Esophagus squamous epithelium (tissue), 5 donors: ENCODE measurements at places on chromosomes 7 and 10.

DNA sequence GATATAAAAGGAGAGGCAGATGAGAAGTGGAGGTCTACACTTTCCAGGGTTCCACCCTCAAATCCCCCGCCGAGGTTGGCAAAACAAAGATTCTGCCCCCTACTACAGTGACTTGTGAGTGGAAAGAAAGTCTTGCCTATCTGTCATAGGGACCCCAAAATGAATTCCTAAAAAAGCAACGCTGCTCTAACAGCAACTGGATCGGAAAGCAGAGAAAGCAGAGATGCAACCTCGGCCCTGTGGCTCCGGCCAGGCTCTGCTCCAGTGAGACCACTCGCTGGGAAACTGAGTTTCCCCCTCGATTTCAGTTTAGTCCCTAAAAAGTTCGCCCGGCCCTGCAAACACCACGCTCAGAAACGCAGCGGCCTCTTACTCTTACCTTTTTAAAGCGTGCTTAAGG is 297.9 kb upstream of the NFE2L3 start:
- no peak for DNase-seq

DNA sequence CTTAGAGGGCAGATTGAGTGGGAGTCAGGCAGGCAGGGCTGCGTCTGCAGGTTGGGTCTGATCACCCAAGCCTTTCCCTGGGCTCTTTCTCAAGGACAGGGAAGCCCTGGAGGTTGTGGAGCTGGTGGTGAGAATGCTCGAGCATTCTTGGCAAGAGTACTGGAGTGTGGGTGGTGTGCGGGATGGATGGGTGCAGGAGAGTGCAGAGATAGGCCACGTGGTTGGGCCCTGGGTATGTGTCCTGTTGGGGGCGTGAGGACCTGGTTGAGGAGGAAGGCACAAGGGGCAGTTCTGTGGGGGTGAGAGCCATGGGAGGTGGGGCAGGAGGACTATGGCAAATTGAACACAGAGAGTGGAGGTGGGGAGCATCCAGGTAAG is 135.9 kb downstream of the PTPN20 start:
- DNase-seq: no peak

DNA sequence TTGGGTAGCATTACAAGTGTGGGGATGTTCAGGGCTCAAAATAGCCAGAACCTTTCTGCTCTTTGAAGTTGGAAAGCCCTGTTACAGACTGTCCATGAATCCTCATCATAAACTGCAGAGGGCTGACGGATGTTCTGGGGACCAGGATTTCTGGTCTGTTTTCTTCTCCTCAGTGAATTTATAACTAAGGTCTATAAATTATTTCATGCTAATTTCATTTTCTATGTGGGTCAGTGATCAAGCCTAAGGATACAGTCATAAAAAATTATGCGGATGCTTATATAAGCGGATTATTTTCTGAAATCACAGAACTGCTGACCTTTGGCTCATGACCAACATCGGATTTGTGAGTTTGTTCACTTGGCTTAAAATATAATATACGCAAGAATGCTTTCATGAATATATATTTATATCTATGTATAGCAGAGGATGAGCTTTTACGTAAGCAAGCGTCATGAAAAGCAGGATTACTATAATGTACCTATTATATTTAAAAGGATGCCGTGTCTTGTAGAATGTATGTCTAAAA is 263.7 kb downstream of the GLI3 start:
- DNase-seq: no peak

DNA sequence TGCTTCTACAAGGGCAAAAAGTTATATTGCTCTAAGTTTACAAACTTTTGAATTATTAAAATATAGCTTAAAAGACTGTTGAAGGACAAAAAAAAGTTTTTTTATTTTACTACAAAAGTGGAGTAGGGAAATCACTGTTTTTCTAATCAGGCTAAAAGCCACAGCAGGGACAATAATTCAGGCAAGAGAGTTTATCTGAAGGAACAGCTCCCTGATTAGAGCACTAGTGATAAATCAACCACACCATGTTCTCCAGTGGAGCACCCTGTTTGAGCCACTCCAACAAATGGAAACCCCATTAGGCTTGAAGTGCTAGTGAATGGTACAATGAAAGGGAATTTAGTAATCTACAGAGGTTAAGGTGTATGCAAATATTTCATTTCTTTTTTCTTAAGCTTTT is 357.1 kb downstream of the SEMA3D start:
- DNase-seq: no peak

GRCh38 chr10:3977761-3978160 is 192.8 kb upstream of the KLF6 start:
- no peak for DNase-seq

- no peak for DNase-seq
Measured at GRCh38 chr10:50025627-50026026, 37.4 kb downstream of the AGAP6 start.

DNA sequence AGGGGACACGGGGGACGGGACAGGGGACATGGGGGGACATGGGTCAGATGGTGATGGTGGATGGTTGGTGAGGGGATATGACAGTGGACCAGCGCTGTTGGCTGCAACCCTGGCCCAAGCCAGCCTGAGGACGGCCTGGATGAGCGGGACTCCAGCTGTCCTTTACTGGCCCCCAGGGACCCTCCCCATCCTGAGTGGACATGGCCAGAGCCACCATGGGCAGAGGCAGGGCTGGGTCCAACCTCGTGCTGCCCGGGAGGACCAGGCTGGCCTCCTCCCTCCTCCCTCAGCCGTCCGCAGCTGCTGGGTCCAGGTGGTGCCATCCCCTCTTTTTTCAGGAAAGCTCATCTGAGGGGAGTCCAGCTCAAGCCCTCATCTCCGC is 30.4 kb downstream of the GET4 start:
- no peak for DNase-seq

GRCh38 chr7:35969066-35969465 is 168.2 kb downstream of the SEPTIN7 start:
- no peak for DNase-seq

- DNase-seq: no peak
Measured at GRCh38 chr7:48094861-48095293, 5.8 kb downstream of the UPP1 start.

GRCh38 chr7:2399848-2400587 is 3.4 kb upstream of the CHST12 start:
- DNase-seq: no peak

GRCh38 chr7:44147026-44147991 is 6.2 kb upstream of the MYL7 start:
- no peak for DNase-seq

GRCh38 chr7:149559711-149560110 is 62.1 kb upstream of the ZNF746 start:
- DNase-seq: no peak

- no peak for DNase-seq
Measured at GRCh38 chr7:32860090-32860489, 31.5 kb downstream of the KBTBD2 start.

DNA sequence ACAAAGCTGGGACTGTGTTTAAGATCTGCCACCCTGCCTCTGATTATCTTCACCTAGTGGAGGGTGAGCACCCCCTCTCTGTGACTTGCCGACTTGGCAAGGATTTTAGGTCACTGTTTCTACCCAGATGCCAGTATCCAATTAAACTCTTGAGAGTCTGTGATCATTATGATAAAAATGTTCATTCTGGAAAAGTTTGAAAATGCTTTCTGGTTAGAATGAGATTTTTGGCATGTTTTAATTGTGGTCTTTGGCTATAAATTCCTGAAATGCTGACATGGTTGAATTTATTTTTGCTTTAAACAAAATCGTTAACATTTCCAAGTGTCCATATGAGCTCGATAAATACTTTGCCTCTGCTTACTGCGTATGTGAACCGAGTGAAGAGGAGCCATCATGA is 221.4 kb downstream of the BICC1 start:
- DNase-seq: no peak

DNA sequence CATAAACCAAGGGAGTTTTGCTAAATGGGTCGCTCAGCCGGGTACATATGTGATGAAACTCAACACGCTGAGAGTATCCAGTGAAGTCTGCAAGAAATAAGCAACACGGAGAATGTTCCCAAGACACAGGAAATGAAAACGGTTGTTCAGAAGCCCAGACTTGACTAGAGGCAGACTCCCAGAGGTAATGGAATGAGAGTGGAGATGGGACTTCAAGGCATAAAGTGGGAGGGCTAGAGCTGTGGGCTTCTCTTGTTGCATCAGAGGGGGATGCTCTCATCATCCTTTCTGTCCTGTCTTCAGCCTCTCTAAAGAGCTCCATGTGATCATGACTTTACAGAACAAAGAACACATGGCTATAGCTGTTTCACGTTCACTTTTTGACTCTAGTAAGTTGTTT is 88.3 kb downstream of the BAMBI start:
- no peak for DNase-seq

GRCh38 chr10:106712988-106713387 is 451.5 kb downstream of the SORCS1 start:
- no peak for DNase-seq

- DNase-seq: no peak
Measured at GRCh38 chr10:89699581-89700064, 1.8 kb upstream of the KIF20B start.

DNA sequence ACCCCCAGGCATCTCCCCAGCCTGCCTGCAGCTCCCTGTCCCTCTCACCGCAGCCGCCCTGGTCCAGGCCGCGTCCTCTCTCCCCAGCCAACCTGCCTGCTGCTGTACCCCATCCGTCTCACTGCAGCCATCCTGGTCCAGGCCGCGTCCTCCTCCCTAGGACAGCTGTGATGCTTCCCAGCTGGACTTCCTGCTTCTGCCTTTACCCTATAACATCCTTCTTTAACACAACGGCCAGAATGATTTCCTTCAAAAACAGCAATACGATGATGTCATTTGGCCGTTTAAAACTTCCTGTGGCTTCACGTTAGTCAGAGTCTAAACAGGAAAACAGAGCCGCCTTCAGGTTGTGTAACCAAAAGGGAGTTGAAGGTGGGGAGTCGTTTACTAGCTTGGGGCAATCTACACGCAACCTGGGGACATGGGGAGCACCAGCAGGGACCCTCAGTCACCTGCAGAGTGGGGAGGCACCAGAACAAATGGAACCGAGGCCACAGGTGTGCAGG is 32.2 kb upstream of the ZFAND2A start:
- DNase-seq: no peak
